ENCODE measurements at places on chromosomes 13 and 19.

DNA sequence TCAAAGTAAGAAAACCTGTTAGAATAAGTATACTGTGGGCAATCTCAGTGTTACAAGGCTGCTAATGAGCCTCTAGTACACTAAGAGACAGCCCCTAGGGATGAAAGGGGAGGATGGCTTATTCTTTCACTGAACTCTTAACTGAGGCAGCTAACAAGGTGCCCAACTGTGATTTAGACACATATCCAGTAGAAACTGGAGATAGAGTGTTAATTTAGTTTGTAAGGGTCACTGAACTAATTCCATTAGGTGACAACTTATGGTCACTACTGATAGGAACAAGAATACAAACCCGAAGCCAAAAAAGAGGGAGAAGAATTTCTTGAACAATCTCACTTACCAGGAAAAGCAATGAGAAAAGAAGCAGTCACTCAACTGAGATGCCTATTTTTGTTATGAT, 1010.6 kb downstream of the PCDH9 start:
- DNase-seq = no peak

GRCh38 chr13:90233933-90234672, 1113.4 kb upstream of the MIR17HG start:
- DNase-seq = no peak

DNA sequence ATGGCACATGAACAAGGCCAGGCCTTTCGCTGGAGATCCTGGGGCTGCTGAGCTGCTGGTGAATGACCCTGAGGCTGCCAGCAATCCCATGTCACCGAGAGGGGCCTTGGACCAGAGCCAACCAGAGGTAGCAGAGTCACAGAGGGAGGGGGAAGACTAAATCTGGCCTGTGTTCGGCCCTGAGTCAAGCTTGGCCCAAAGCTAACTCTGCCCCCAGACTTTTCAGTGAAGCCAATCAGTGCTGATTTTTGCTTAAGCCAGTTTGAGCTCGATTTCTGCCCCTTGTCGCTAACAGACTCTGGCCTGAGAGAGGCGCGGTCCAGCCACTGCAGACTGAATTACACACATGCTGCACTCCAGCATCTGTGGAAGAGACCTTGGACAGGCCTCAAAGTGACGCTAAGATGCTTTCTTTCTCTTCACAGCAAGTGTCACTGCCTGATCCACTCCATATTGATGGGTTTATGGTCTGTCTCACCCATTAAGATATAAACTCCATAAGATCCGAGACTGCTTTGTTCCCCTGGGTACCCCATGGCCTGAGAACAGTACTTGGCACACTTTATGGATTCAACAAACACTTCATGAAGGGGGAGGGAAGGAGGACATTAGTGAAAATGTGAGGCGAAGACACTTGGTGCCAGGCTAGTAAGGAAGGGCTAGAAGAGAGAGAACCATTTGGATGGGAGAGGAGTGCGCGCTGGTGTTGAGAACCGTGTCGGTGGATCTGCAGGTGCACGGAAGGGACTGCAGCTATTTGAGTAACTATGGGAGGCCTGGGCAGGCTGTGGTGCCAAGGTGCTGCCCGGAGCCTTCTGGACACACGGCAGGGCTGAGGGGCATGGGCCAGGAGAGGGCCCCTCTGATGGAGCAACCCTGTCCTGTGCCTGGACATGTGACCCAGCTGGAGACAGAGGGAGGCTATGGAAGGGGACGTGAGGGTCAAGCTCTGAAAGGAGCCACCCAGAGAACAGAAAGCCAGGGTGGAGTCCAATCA, 17.6 kb downstream of the RANBP3 start:
- no peak for DNase-seq

DNA sequence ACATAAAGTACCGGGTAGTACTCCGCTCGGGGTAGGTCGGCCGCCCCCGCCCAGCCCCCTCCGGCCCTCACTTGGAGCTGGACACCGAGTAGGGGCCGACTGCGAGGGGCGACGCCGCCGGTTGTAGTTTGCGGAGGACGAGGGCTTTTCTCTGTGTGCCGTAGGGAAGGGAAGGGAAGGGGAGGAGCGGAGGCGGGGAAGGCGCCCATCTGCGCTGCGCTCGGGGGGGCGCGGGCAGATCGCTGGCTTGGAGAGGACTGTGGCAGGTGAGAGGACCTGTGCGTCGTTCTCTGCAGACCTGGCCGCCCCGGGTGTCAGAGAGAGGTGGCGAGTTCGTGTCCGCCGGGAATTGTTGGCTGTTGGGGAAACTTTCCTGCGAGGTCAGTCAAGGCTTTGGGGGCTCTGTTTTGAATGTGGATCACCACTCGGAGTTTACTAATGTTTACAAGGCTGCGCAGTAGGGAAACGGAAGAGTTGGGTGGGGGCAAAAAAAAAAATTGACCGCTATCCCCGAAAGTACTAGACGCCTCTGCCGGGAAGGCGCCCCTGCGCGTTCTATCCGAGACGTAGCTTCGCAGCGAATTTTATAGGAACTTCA, 1.4 kb downstream of the ING1 start:
- DNase-seq = no peak

- DNase-seq = no peak
Measured at GRCh38 chr19:33047422-33047821, 17.3 kb downstream of the RHPN2 start.

DNA sequence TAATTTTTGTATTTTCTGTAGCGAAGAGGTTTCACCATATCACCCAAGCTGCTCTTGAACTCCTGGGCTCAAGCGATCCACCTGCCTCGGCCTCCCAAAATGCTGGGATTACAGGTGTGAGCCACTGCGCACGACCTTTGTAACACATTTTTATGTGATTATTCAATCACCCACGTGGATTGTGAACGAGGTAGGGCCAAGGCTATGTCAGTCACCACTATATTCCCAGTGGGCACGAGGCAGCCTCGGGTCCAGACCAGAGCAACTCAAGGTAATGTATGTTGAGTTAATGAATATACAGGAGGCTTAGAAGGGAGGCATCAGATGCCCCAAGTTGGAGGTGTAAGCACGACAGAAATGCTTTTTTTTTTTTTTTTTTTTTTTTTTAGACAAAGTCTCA, 8.9 kb downstream of the PTGIR start:
- DNase-seq = no peak
